ENCODE measurements at places on chromosomes 2 and 18.

- no peak for DNase-seq
Observed at GRCh38 chr2:179081954-179082353, 32.0 kb upstream of the CCDC141 start.

DNA sequence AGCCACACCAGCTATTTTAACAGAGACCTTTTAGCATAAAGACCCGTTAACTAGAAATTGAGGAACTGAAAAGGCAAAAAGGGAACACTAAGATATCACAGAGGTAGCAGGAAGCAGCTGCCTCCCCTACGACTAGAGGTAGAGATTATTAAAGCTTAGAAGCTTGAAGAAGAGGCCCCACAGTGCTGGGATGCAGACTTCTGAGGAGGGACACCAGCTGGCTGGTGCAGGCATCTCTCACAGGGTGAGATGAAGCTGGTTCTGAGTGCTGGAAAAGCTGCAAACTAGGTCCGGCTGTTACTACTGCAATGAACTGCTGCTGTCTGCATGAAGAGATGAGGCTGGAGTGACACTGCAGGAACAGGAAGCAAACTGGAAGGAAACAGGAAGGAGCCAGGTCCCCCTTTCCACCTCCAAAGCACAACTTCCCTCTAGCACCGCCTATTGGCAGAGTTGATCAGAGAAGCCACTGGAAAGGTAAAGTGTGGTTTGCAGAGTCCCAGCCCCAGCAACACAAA lies 61.2 kb upstream of the MRPS9 start:
- DNase-seq = peak; percentile 18

DNA sequence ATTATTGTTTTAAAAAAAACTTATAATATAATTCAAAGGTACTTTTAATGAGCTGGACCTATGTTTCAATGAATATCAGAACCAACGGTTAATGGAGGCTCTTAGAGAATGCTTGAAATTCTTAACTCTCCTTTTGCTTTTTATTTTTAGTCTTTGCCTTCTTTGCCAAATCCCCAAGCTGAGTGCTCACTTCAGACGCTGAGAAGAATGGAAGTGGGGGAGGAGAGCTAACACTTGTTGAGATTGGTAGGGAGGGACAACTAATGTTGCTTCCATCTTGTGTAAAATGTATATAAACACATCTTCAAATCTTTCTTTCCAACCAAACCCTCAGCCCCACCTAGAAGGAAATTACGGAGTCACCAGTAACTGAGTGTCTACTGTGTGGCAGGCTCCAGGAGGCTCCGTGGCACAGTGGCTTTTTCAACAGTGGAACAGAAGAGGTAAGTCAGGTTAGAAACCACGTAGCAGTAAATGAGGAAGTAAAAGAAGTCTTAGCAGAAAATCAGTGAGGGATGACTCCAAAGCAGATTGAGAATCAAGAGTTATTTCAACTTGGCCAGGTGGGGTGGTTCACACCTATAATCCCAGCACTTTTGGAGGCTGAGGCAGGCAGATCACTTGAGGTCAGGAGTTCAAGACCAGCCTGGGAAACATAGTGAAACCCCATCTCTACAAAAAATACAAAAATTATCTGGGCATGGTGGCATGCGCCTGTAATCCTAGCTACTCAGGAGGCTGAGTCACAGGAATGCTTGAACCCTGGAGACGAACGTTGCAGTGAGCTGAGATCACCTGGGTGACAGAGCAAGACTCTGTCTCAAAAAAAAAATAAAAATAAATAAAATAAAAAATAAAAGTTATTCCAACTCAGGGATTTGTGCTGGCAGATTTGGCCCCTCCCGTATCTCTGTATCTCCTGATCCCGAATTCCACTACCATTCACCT lies 45.0 kb upstream of the CREB1 start:
- no peak for DNase-seq

DNA sequence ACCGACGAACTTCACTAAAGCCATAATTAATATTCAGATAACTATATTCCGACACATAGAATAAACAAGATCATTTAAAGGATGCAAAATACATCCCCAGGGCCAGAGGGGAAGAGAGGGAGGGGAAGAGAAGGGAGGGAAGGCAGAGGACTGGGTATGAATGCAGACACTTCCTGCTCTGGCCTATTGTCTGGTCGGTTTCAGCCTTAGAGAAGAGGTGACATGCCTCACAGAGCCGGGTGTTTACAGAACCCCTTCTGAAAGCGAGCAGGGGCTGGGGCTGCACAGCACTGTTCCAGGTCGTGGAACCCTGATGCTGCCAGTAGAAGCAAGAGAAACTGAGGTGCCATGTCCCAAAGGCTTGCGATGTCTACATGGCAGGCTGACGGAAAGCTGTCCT lies 31.0 kb downstream of the CELF4 start:
- DNase-seq = no peak

DNA sequence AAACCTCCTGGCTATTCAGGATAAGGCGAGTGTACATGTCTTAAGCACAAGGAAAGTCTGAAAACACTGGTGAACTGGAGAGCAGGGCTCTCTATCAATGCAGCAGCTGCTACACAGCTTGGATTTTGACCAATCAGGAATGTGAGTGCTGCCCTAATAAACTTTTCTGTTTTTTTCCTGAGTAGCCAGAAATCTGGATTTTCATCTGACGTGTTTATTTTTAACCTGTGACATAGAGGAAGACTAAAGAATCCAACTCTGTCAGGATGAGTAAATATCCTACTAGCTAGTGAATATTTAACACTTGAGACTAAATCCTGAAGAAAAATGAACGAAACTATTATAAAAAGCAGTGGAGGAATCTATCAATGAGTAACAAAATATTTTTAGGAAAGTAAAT lies 1638.9 kb downstream of the LRP1B start:
- DNase-seq = no peak

- no peak for DNase-seq
Observed at GRCh38 chr2:197345846-197346370, 35.3 kb upstream of the ANKRD44 start.

DNA sequence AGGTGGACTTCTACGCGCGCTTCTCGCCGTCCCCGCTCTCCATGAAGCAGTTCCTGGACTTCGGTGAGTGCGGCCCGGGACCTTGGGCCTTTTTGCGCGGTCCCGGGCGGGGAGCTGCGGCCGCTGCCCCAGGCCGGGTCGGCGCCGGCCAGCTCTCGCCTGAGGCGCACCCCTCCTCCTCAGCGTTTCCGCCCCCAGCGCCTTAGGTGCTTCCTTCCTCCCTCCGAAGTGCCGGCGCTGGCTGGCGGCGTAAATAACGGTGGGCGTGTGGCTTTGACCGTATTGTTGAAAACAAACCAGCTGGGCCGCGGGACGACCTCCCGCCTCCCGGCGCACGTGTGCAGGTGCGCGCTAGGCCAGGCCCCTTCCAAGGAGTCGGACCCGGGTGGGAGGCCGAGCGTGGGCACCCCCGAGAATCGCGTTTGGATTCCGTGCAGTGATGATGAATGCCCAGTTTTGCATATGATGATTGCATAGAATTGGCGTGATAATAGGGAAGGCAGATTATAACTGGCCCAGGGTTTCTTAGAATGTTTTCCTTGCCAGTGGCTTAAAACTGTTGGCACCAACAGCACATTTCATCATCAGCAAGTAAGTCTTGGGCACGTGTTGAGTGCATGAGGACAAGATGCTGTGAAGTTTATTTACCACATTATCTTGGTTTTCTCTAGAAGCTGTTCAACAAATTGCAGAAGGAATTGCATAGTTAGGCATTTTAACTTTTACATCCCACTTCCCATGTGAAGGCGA lies 569 bp downstream of the PDK1 start:
- peak; percentile 87 for DNase-seq

DNA sequence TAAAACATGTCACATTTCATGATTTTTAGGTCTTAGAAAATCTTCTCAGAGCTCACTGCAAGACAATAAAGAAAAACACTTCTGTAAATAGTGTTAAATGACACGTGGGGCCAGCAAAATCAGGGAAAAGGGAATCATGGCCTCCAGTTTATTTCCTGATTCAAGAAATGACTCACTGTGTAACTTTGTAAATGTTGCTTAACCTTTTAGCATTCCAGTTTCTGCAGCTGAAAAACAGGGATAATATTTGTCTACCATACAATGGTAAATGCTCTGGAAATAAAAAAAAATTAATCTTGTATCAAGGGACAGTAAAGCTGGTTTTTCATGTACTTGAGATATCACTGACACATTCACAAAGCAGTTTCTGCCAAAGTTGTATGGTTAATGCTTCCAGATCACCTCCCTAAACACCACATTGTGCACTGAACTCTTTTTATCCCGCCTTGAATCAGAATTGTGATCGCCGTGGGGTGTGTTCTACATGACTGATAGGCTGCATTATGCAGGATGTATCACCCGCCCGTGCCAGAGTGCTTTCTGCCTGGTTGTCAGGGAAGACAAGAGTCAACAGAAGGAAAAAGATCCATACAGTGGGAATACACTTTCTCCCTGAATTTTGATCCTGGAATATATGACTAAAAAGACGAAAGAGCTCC lies 238.8 kb downstream of the IKZF2 start:
- peak; percentile 62 for DNase-seq

GRCh38 chr18:64747803-64748202 lies 598.9 kb upstream of the LINC00305 start:
- DNase-seq = no peak

GRCh38 chr2:196987649-196988364 lies 61.3 kb upstream of the PGAP1 start:
- DNase-seq = peak; percentile 18

GRCh38 chr2:136324966-136325365 lies 207.0 kb upstream of the CXCR4 start:
- no peak for DNase-seq

GRCh38 chr2:121118951-121119350 lies 166.1 kb downstream of the TFCP2L1 start:
- DNase-seq = no peak

GRCh38 chr2:112634153-112634873 lies 11.4 kb upstream of the SLC20A1 start:
- no peak for DNase-seq

DNA sequence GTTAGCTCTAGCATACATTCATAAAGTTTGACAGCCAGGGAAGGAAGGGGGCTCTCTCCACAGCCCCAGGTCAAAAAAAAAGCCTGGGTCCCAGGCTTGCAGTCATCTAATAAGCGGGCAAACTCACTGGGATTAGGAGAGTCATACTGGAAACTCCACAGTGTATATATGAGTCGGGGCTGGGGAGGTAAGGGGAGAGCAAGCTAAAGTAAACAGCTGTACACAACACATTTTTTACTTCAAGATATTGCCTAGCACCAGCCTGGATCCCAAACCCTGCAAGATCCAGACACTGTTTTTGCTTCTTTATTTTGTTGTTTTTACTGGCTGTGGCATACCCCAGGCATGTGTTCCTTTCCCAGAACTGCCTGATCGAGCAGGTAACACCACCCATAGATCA lies 291.3 kb upstream of the TANK start:
- no peak for DNase-seq

DNA sequence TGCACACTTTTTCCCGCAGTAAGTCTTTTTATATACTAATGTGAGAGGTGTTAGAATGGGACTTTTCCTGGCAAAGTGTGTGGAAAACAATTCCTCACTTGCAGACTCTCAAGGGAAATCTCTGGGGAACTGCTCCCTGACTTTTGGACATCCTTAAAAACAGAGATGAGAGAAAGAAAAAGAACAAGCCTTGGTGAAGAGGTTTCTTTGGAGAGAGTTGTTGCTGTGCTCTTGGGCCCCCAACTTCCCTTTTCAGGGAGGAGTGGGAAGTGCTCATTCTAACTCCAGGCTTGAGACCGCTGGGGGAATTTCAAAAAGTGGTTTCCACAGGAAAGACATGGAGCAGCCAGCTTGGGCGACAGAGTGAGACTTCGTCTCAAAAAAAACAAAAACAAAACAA lies 142.6 kb upstream of the SPRED2 start:
- no peak for DNase-seq

DNA sequence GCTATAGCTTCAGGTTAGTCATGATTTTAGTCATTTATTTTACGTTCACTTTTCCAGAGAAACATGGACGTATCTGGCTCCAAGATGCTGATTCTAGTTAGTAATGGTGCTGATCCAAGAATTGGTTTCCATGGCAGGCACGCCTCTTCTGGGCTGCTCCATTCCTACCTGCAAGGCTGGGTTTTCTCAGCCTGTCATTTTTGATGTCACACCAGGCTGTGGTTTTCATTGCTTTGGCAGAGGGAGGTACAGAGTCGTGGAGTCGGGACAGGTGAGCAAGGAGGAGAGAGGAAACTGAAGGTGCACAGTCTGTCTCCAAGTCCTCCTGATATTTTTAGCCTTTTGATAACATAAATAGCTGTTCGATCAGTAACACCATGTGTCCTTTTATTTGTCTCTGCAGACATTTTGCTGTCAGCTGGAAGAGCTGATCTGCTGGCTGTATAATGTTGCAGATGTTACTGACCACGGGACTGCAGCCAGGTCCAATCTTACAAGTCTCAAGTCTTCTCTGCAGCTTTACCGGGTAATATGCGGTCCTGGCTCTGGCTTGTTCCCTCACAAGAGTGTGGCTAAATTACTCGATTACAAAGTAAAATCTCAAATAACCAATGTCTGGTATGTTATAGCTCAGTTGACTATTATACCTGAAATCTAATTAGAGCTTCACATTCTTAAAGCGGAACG lies 17.8 kb downstream of the CEP68 start:
- DNase-seq = no peak

DNA sequence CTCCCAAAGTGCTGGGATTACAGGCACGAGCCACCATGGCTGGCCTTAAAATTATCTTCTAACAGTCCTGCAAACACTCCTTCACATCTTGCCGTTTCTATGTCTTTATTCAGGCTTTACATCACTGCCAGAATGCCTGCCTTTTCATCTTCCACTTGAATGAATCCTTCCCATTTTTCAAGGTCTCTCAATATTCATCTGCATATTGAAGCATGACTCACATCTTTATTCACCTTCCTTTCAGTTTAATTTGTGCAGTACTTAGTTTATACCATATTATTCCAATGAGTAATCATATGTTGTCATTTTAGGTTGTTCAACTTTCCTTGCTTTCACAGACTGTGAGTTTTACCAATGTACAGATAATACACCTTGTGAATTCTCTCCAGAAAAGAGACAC lies 510.1 kb upstream of the PIK3C3 start:
- DNase-seq = no peak

DNA sequence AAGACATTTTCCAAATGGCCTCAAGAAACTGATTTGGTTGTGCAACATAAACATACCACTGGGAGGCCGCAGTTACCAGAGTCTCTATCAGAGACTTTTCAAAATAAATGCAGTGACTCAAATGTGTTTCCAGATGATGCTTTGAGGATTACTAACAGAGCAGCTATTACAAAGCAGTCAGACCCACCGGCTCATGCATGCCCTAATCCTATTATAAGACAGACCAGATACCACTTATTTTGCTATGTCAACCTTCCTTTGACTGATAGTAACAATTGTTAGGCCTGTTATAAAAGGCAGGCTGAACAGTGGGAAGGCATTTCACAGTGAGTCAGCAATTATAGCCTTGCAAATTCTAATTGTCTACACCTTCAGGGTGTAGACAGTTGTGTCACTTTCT lies 217.7 kb downstream of the LRRTM1 start:
- DNase-seq = no peak

DNA sequence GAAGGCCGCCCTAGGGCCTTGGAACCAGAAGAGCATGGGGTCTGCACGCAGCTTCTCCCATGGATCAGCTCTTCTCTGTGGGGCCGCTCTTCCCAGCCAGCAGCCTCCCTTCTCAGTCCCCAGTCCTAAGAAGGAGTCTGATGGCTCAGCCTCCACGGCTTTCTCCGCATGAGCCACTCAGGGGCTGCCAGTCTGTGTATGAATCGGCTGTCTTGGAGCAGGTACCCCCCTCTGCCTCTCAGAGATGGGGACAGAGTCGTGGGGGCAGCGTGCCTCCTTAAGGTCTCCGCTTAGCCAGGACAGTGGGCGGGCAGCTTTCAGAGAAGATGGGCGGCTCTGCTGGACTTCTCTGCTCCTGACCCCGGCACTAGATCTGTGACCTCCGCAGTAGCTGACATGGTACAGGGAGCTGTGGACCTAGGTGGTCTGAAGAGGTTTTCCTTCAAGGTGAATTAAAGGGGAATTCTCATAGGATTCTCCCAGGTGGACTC lies 21.6 kb downstream of the INPP5D start:
- DNase-seq = no peak
